ENCODE measurements at places on chromosomes 2 and 18. TPM values are rescaled to one million over a fixed set of nuclear protein-coding genes. Genes with fewer than 3 reads are reported as not detected.
A peak's percentile ranks its signal among the peaks of the same experiment; 100 is the strongest.

ABCG8 gene
- total RNA-seq, result not detected

SPEG gene
- total RNA-seq, result 17.2 TPM

NFU1 gene
- 19.9 TPM for total RNA-seq

EPB41L3 gene
- 37.0 TPM for total RNA-seq

EVA1A gene
- total RNA-seq, result 11.4 TPM

IHH gene
- 0.30 TPM for total RNA-seq

TCF7L1 gene
- 1.1 TPM for total RNA-seq

ELOA2 gene
- total RNA-seq, result not detected

IL36B gene
- total RNA-seq, result 1.5 TPM

STPG4 gene
- total RNA-seq, result 1.4 TPM

PKDCC gene
- 5.6 TPM for total RNA-seq

TUBA3E gene
- not detected for total RNA-seq

INPP5D gene
- 8.5 TPM for total RNA-seq

EML6 gene
- 15.1 TPM for total RNA-seq

COL4A3 gene
- total RNA-seq, result 2.2 TPM

GALNT13 gene
- 0.97 TPM for total RNA-seq

NEU2 gene
- total RNA-seq, result 6.2 TPM

DNA sequence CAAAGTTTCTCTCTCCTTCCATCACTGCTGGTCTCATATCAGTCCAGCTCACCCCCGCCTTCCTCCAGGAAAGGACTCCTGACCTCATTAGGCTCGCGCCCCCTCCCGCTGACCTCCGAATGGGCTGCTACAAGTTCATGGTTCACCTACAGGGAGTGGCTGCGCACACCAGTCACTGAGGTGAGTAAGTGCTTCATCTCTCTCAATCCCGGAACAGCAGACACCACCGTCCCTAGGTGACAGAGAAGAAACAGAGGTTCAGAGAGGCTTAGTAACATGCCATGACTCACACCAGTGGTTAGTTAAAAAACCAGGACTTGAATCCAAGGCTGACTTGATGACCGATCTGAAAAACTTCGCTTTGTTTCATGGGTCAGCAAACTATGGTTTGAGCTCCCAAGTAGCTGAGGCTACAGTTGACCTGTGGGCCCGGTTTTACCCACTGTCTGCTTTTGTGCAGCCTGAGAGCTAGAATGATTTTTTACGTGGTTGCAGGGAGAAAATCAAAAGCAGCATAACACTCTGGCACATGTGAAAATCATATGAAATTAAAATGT lies 42.0 kb downstream of the ZFP36L2 start:
- H3K27ac ChIP-seq, result no peak overlapping the region
- DNase-seq, result no peak
- no peaks in the 10 kb centered on the region for H3K27me3 ChIP-seq
- no peak overlapping the region for H3K4me3 ChIP-seq

GRCh38 chr18:3305354-3305762 lies 43.4 kb downstream of the MYL12B start:
- H3K4me3 ChIP-seq, result no peak overlapping the region
- H3K36me3 ChIP-seq, result no peaks in the 10 kb centered on the region
- H3K4me1 ChIP-seq, result peaks cover 15% of the 10 kb centered on the region
- peak overlapping the region; percentile 83 for H3K27ac ChIP-seq

DNA sequence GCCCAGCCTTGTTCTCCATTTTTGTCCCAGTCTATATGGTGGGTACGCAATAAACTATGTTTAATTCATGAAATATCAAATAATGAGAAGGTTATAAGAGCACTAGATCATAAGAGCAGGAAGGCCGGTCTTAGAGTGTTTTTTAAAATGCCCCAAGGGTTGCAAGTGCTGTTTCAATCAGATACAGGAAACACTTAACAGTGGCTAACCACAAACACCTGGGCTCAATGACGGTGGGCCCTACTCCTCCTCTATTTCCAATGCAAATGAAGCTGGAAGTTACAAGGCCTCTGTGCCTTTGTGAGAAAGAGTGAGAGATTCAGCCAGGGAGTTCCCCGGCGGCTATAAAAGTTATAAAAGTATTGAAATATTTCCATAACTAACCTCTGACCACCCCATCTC lies 18.9 kb upstream of the WDR33 start:
- H3K4me3 ChIP-seq, result no peak overlapping the region
- H3K27ac ChIP-seq, result no peak overlapping the region
- no peaks in the 10 kb centered on the region for H3K27me3 ChIP-seq
- no peaks in the 10 kb centered on the region for H3K4me1 ChIP-seq
- no peaks in the 10 kb centered on the region for H3K36me3 ChIP-seq

DNA sequence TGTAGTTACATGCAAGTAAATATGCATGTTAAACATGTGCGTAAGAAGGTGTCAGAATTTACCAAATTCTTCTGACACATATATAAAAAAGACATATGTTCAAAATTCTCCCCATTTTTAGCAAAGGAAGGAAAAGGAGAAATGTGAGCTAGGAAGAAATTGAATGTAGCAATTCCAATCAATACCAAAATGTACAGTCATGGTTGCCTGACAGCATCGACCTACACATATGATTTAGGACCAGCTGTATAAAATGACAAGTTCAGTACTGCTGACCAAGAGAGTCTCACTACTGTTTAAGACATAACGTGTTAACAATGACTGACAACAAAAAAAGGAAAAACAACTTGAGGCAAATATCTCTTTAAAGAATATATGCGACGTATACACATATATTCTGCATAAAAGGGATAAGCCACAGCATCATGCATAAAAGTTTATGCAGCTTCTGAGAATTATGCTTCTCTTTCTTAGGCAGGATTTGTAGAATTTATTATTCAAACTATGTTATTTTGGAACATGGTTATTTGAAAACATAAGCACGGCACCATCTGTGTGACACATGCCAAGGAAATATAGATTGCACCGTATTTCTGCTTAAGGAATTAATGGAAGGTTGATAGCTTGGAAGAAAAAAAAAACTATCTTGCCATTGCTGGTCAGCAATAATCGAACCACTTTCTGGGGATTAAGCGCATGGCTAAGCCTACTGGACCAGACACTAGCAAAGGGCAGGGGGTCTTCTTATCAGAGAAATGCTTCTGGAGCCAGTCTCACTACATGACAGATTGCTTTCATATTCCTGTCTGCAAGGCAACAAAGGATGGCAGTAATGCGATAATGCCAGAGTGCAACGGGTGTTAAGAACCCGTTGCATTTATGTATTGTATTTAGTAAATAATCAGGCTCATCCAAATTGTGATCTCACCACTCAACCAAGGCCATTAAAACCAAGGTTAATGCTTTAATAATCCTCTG lies 154.0 kb downstream of the WDPCP start:
- H3K27ac ChIP-seq, result no peak overlapping the region
- H3K4me1 ChIP-seq, result no peaks in the 10 kb centered on the region
- no peaks in the 10 kb centered on the region for H3K27me3 ChIP-seq

GRCh38 chr18:76121011-76121410 lies 374.0 kb downstream of the ZNF516 start:
- H3K4me3 ChIP-seq, result no peak overlapping the region
- no peaks in the 10 kb centered on the region for H3K27me3 ChIP-seq
- no peaks in the 10 kb centered on the region for H3K36me3 ChIP-seq
- H3K4me1 ChIP-seq, result no peaks in the 10 kb centered on the region
- no peak for DNase-seq

GRCh38 chr2:113111823-113112287 lies 15.5 kb upstream of the IL1RN start:
- H3K27ac ChIP-seq, result no peak overlapping the region
- no peaks in the 10 kb centered on the region for H3K36me3 ChIP-seq
- H3K27me3 ChIP-seq, result no peaks in the 10 kb centered on the region
- DNase-seq, result no peak

GRCh38 chr2:238462782-238463396 lies 36.2 kb downstream of the ASB1 start:
- peaks cover 19% of the 10 kb centered on the region for H3K4me1 ChIP-seq
- no peak for DNase-seq
- H3K27me3 ChIP-seq, result no peaks in the 10 kb centered on the region
- no peak overlapping the region for H3K27ac ChIP-seq
- no peak overlapping the region for H3K4me3 ChIP-seq

DNA sequence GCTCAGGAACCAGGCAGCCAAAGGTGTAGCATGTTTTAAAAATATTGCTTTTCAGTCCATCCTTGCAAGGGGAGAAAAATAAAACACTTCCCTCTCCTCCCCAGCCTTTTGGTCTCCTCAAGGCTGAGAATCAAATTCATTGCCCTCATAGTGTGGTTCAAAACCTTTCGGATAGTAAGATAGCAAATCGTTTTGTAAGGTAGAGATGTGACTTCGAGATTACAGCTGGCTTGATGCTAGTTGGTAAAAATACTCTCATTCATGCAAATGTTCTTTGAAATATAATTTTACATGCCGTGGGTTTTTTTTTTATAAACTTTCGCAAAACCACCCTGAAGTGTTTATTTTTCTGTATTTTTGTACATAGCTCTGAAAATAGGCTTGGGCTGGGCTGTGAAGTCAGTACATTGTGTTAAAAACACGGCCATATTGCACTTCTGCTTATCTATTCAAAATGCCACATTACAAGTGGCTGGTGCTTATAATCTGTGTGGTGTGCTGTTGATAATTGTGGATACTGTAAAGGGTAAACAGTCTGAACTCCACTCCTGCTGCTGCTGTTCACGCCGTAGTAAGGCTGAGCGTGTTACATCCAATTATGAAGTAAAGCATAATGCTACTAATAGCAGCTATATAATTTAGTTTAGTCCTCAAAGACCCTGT lies 172.0 kb upstream of the SIX3 start:
- H3K36me3 ChIP-seq, result no peaks in the 10 kb centered on the region
- DNase-seq, result no peak
- peaks cover 6% of the 10 kb centered on the region for H3K27me3 ChIP-seq
- no peak overlapping the region for H3K27ac ChIP-seq
- peaks cover 8% of the 10 kb centered on the region for H3K4me1 ChIP-seq

GRCh38 chr18:53153800-53154199 lies 813.8 kb downstream of the DCC start:
- no peak for DNase-seq
- H3K27ac ChIP-seq, result no peak overlapping the region
- H3K27me3 ChIP-seq, result no peaks in the 10 kb centered on the region
- H3K36me3 ChIP-seq, result no peaks in the 10 kb centered on the region

- H3K4me1 ChIP-seq, result peaks cover 4% of the 10 kb centered on the region
- H3K27me3 ChIP-seq, result no peaks in the 10 kb centered on the region
- H3K36me3 ChIP-seq, result no peaks in the 10 kb centered on the region
- no peak for DNase-seq
- no peak overlapping the region for H3K27ac ChIP-seq
These were observed 302.7 kb upstream of the TNP1 start for GRCh38 chr2:217162533-217162932.

DNA sequence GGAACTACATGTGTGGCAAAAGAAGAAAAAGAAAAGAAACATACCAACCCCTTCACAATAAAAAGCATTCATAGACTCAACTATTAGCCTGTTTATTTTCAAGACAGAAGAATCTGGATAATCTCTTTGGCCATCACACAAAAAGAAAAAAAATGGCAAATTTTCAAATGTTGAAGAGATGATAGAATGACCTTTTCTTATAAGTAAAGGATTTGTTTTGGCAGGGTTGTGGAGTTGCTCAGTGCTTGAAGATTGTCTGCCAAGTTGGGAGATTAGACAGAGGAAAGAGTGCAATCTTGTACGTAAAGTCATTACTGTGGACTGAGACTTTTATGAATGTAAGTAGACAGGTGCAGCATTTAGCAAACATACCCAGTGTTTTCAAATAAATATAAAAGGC lies 18.5 kb upstream of the FAM171B start:
- no peak for DNase-seq
- peaks cover 75% of the 10 kb centered on the region for H3K36me3 ChIP-seq
- H3K4me3 ChIP-seq, result no peak overlapping the region
- H3K27ac ChIP-seq, result no peak overlapping the region
- no peaks in the 10 kb centered on the region for H3K27me3 ChIP-seq

GRCh38 chr2:207766697-207767460 lies 2.8 kb downstream of the FZD5 start:
- peaks cover 36% of the 10 kb centered on the region for H3K4me1 ChIP-seq
- peak; percentile 62 for DNase-seq
- no peak overlapping the region for H3K4me3 ChIP-seq
- H3K27me3 ChIP-seq, result no peaks in the 10 kb centered on the region
- H3K36me3 ChIP-seq, result peaks cover 7% of the 10 kb centered on the region

DNA sequence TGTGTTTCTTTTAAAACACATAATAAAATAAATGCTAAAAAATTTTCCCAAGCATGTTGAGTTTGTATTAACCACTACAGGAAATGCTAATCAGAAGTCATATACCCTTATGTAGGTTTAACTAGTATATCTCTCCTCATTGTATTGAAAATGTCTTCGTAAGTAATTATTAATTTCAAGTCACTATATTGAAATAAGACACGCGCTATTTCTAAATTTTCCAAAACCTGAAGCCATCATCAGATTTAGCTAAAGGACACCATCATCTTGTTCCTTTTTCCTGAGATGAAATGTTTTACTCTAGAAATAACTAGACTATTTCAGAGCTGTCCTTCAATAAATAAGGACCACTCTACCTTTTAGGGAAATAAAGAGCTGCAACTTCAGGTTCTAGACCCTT lies 78.9 kb downstream of the LPIN2 start:
- no peak overlapping the region for H3K4me3 ChIP-seq
- no peak overlapping the region for H3K27ac ChIP-seq
- no peaks in the 10 kb centered on the region for H3K4me1 ChIP-seq
- H3K27me3 ChIP-seq, result no peaks in the 10 kb centered on the region
- peaks cover 48% of the 10 kb centered on the region for H3K36me3 ChIP-seq
- DNase-seq, result no peak

DNA sequence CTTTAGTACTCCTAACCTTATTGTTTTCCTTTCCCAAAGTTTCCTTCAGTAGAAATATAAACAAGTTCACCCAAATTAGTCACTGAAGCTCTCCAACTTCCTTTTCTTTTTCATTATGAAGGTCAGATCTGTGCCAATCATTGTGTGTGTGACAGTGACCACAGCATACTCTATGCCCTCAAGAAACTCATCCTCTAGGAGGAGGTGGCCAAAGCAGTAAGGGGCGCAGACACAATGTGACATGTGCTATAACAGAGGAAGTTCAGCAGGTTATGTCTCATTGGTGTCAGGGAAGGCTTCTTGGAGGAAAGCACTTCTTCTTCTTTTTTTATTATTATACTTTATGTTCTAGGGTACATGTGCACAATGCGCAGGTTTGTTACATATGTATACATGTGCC lies 60.0 kb upstream of the PSME4 start:
- DNase-seq, result no peak
- H3K4me1 ChIP-seq, result no peaks in the 10 kb centered on the region
- H3K27ac ChIP-seq, result no peak overlapping the region

- H3K4me1 ChIP-seq, result no peaks in the 10 kb centered on the region
- no peak overlapping the region for H3K4me3 ChIP-seq
- no peak for DNase-seq
- H3K27me3 ChIP-seq, result no peaks in the 10 kb centered on the region
- H3K27ac ChIP-seq, result no peak overlapping the region
These were observed 11.2 kb downstream of the SP110 start for GRCh38 chr2:230208576-230208975.
